Mesothelial cell of epicardium (in vitro differentiated cells): ENCODE measurements at places on chromosomes 11 and 22. TPM values are rescaled to one million over a fixed set of nuclear protein-coding genes. Genes with fewer than 3 reads are reported as not detected.

The MPPED2 gene
- total RNA-seq = 163 to 179 TPM (median 166 TPM) in 3 replicates

The ST3GAL4 gene
- 15.6 to 17.4 TPM (median 16.4 TPM) in 3 replicates for total RNA-seq

The NECTIN1 gene
- 45.3 to 46.8 TPM (median 45.5 TPM) in 3 replicates for total RNA-seq

The TSGA10IP gene
- not detected in 3 replicates for total RNA-seq

The OVCH2 gene
- total RNA-seq = 8.5 to 9.7 TPM (median 9.6 TPM) in 3 replicates

The TBX10 gene
- not detected in 3 replicates for total RNA-seq

The IL18 gene
- 0.24 to 0.31 TPM (median 0.29 TPM) in 3 replicates for total RNA-seq

The OR51B2 gene
- 0.41 to 0.56 TPM in 2 of 3 replicates, not detected in the other for total RNA-seq

The LARGE2 gene
- total RNA-seq = 5.0 to 6.0 TPM (median 5.2 TPM) in 3 replicates

The OR52I1 gene
- total RNA-seq = not detected in 3 replicates
